IPS DF 6.9 (cell line): ENCODE measurements at places on chromosomes 13 and 19.

DNA sequence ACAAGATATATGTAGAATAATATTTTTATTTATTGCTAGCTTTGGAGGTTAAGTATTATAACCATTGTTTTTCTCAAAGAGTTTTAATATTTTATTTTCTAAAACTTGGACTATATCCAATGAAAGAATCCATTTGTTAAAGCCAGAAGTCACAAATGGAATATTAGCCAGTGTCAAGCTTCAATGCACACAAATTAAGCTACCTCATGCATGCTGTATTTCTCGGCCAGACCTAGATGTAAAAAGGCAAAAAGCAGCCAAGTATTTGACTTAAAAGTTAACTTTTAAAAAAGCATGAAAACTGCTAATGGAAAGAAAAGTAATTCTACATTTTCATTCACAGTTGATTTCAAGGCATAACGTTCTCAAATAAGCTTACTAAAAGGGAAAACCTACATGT is 160.0 kb upstream of the ATXN8OS start:
- DNase-seq: no peak

GRCh38 chr13:20799726-20800416 is 26.1 kb upstream of the EEF1AKMT1 start:
- DNase-seq: no peak

DNA sequence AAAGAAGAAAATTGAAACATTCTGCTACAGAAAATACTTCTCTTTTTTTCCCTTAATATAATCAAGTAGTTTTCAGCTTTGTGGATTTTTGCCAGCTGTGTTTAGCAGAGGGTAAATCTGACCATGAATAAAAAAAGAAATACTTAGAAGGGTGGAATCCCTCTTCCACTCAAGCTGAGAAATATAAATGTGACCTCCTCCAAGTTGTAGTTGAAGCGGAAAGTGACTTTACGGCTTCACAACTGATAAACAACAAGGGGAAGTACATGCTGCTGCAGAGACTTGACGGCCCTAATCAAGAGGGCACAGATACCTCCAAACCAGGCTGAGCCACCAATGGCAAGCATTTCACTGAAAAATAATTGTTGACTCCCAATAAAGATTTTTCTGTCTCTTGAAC is 785.0 kb downstream of the SLITRK5 start:
- no peak for DNase-seq

GRCh38 chr13:110418944-110419343 is 111.9 kb downstream of the COL4A2 start:
- no peak for DNase-seq

DNA sequence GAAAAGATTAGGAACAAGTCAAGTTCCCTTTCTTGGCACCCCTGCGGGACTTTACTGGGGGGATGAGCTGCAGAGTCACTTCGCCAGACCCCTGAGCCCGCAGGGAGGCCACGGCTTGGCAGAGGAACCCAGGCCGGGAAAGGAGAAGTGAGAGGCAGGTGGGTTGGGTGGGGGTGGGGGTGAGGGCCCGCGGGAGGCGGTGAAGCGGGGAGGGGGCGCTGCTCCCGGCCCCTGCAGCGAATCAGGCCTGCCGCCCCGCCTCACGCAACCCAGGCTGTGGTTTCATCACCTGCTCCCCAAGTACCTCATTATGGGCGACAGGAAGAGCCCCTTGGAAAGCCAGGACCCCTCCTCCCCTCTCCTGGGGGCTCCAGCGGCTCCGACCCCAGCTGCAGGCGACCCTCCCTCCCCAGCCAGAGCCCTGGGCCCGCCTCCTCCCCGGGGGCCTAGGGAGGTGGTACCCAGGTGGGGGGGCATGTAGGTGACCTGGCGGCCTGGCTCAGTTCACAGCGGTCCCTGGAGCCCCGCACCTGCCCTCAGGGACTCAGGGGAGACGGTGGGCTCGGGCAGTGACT is 9.5 kb downstream of the MEF2B start:
- DNase-seq: no peak

DNA sequence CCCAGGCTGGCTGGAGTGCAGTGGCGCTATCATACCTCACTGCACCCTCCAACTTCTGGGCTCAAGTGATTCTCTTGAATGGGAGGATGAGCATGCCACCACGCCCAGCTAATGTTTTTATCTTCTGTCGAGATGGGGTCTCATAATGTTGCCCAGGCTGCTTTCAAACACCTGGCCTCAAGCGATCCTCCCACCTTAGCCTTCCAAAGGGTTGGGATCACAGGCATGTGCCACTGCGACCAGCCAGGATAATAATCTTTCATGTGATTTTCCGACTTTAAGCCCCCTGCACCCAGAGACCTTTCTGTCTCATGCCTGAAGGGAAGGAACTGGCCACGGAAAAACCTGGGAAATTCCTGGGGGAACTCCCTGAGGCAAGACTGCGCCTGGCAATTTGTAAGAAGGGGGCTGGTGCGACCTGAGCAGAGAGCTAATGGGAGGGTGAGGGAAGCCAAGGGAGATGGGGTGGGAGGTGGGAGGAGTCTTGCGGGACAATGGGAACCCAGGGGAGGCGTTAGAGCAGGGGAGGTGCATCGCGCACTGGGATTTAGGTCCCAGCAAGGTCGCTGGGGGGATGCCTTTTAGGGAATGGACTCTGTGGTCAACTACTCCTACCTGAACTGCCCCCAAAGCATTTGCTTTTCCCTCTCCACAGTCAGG is 1.2 kb upstream of the CCDC124 start:
- peak; percentile 84 for DNase-seq

DNA sequence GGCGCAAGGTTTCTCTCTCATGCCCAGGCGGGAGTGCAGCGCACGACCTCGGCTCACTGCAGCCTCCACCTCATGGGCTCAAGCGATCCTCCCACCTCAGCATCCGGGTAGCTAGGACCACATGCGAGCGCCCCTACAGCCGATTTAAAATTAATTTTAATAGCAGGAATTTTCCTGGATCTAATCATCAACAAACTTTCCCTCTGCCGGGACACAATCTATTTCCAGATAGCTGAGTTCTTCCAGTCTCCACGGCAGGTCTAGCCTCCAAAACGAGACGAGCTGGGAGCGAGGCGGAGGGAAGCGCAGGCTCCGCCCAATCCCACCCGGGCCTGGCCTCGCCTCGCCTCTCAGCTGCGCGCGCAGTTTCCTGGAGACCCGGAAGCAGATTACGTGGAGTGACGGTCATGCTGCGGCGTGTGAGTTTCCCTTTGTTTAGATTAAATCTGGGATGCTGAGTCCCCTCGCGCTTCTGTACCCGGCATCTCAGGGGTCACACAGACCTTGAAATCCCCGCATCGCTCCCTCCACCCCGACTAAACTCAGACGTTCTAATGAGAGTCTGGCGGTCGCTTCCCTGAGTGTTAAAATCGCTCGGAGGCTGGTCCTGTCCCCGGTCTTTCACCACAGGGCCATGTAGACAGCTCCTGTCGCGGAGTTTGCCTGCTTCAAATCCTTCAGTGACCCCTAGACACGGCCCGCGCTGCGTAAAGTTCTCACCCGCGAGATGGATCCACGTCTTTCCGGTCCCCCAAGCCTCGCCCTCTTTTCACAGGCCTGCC is at the start of gene ZNF880:
ZNF880 (plus strand) TSS at position 365 of the 782 bp plus-strand sequence; CDS start at position 408, 43 bp downstream.
- DNase-seq: peak; percentile 84

GRCh38 chr19:31408460-31409124 is 59.4 kb upstream of the TSHZ3 start:
- DNase-seq: peak; percentile 35

DNA sequence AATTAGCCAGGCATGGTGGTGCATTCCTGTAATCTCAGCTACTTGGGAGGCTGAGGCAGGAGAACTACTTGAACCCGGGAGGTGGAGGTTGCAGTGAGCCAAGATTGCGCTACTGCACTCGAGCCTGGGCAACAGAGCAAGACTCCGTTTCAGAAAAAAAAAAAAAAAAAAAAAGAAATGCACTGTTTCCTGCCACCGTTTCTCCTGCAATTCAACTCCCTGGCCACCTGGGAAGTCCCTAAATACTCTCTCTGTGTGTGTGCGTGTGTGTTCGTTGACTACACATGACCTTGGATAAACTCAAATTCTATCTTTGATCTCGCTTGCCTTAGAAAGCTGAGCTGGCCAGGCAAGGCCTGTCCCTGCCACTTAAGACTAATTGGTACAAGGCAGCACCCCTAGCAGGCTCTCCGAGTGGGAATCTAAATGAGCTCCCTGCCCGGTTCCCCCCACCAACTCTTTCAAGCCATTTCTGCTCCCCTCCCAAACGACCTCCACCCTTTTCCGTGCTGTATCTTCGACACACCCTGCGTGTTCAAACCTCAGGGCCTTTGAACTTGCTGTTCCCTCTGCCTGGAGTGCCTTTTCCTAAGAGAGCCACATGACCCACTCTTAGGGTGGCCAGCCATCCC is 5.2 kb upstream of the BCAT2 start:
- no peak for DNase-seq

DNA sequence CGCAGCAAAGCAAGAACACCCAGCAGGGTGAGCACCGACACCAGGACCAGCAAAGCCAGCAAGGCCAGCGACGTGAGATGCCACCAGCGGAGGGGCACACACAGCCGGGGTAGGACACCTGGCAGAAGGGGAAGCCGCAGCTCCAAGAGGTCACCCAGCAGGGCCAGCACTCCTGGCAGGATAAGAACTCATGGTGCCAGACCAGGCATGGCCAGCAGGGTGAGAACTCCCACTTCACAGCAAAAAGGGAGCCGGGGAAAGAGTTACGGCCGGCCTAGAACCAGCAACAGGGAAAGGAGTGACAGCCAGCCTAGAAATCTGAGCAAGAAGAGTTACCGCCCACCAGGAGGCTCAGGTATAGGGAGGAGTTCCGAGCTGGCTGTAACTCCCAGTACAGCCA is 486 bp downstream of the SRRM5 start:
- DNase-seq: no peak

DNA sequence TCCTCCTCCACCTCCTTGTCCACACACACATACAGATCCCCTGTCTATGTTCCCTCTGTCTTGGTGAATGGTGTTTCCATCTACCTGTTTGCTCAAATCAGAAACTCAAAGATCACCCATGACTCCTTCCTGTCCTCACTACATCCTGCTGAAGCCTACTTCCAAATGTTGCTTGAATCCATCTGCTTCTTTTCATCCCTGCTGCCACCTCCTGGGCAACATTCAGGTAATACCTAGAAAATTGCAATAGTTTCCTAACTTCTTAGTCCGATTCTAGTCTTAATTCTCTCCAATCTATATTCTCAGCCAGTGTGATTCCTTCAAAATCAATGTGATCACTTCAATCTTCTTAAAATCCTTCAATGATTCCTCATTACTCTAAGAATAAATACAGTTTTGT is 155.5 kb upstream of the STARD13 start:
- DNase-seq: peak; percentile 9

GRCh38 chr19:56751078-56751489 is 79.5 kb upstream of the ZNF835 start:
- no peak for DNase-seq

GRCh38 chr13:21059641-21060337 is 1.6 kb downstream of the LATS2 start:
- no peak for DNase-seq

- no peak for DNase-seq
Observed at GRCh38 chr19:35207391-35207871, 21.1 kb downstream of the FAM187B start.

DNA sequence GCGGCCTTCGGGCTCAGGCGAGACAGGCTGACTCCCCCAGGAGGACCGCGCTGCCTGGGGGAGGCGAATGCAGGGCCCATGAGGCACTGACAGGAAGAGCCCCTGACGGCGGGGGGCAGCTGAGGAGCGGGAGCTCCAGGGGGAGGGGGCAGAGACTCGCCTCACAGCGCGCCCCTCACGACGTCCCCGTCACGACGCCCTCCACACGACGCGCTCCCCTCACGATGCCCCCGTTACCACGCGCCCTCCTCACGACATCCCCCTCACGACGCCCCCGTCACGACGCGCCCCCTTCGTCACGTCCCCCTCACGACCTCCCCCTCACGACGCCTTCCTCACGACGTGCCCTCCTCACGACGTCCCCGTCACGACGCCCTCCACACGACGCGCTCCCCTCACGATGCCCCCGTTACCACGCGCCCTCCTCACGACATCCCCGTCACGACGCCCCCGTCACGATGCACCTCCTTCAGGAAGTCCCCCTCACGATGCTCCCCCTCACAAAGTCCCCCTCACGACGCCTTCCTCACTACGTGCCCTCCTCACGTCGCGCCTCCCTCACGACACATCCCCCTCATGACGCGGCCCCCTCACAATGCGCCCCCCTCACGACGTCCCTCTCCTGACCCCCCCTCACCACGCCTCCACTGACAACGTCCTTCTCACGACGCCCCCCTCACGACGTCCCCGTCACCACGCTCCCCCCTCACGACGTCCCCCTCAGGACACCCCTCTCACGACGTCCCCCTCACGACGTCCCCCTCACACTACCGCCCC is 99.6 kb downstream of the ING1 start:
- no peak for DNase-seq

GRCh38 chr13:106533101-106533942 is 2.1 kb downstream of the EFNB2 start:
- DNase-seq: no peak

GRCh38 chr19:1411255-1412191 is 4.1 kb downstream of the DAZAP1 start:
- no peak for DNase-seq

- no peak for DNase-seq
Observed at GRCh38 chr13:59445812-59446211, 717.9 kb downstream of the DIAPH3 start.

DNA sequence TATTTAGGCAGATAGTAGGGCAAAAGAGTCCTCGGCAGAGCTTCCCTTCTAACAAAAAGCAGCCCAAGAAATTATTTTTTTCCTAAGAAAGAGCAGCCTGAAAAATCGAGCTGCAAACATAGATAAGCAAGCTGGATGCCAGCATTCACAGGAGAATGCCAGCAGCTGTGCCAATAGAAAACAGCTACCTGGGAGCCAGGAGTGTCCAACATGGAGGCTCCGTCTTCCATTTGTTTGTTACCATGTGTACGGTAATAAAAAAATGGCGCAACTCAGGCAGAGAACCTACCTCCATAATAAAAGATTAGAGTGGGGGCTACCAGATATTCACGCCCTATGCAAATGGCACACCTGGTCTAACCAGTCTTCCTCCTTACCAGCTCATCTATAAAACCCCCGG is 77.6 kb upstream of the IPO5 start:
- no peak for DNase-seq

DNA sequence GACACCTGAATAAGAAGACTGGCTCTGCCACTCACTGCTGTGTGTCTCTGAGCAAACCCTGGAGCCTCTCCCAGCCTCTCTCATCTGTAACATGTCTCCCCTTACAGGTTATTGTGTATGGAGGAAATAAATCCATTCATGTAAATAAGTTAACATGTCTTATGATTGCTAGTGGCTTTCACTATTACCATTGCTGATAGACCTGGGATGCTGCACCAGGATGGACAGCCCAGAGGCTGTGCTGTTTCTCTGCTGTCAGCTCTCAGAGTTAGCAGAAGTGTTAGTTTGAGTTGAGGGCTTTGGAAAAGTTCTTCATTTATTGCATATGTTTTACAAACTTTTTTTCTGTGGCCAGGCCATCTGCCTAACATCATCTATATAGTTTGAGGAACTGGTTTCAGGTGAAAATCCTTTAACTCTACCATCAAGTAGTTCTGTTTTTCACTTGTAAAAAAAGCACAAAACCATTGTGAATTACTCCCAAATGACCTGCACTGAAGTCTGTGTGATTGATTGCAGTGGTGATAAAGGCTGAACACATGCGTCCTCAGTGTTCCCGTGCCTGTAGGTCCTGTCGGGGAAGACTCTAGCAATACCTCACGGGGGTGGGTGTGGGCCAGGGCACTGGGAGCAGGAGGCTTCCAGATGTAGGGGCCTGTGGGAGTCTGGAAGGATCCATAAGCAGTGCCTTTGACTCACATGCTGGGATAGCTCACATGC is 24.6 kb downstream of the MPHOSPH8 start:
- no peak for DNase-seq
